ENCODE measurements at places on chromosomes 6 and 20.

- DNase-seq, result no peak
These were observed 165.0 kb downstream of the MAFB start for GRCh38 chr20:40524071-40524470.

DNA sequence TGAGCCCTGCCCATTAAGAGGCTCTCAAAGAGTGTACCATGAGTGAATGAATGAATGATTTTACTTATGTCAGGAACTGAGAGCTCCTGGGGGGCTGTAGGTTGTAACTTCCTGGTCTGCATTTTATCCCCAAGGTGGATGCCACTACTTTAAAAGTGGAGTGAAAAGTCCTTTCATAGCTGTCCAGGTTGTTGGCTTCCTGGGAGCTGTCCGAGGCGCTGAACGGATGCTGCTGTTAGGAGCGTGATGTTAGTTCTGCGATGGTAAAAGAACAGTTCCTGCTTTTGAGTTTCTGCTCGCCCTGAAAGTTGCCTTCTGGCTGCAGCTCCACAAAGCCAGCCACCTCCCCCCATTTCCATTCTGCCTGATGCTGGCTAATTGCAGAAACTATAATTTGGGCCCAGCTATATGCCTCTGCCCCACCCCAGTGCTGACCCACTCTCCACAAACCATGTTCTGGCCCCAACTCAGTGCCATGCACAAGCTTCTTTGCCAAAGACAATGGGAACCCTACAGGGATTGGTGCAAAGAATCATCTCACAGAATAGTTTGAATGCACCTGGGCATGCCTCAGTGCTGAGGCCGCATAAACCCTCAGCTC lies 330.9 kb upstream of the CDH4 start:
- DNase-seq, result no peak

- no peak for DNase-seq
These were observed 27.4 kb upstream of the RIN2 start for GRCh38 chr20:19730706-19731105.

- DNase-seq, result no peak
These were observed 58.4 kb downstream of the EZR start for GRCh38 chr6:158760618-158761250.

- no peak for DNase-seq
These were observed 290.2 kb downstream of the PHACTR1 start for GRCh38 chr6:13006578-13007300.

Data from Jurkat, Clone E6-1 (cell line).